Adipocyte (in vitro differentiated cells): ENCODE measurements at places on chromosomes 2 and 18.

DNA sequence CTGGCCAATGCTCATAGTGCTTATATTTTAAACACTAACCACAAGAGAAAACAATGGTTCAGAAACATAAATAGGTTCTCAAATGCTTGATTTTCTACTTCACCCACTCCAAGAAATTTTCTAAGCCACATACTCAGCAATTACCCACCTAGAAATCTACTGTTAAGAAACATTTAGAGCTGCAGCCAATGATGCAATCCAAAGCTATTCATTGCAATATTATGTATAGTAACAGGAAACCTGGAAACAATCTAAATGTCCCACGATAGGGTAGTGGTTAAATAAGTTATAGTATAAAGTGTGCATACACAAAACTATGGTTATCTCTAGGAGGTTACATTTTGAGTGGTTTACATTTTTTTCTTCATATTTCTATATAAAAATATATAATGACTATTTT, 5.7 kb downstream of the FAM237A start:
- peak; percentile 8 for DNase-seq

GRCh38 chr2:233436191-233436581, 81.9 kb downstream of the DGKD start:
- no peak for DNase-seq

DNA sequence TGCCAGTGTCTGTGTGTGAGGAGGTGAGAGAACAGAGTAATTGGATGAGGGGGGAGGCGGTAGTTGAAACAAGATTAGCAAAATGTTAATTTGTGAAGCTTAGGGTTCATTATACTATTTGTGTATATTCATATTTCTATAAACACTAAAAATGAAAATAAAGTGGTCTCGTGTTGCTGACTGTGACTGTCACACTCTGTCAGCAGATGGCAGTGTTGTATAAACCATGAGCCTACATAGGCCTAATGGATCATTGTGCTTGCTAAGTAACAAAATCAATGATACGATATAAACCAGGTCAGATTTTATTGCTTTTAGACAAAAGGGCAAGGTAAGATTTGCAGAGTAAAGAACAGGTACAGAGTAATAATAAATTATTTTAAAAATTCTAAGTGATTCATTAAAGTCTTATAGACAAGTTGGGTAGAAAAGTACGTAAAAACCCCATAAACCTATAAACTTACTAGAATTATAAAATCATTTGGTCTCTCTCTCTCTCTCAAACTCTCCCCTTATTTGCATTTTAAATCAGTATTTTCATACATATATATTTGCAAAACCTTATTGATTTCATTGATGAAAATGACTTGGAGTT, 182.7 kb downstream of the RPIA start:
- DNase-seq: peak; percentile 81

DNA sequence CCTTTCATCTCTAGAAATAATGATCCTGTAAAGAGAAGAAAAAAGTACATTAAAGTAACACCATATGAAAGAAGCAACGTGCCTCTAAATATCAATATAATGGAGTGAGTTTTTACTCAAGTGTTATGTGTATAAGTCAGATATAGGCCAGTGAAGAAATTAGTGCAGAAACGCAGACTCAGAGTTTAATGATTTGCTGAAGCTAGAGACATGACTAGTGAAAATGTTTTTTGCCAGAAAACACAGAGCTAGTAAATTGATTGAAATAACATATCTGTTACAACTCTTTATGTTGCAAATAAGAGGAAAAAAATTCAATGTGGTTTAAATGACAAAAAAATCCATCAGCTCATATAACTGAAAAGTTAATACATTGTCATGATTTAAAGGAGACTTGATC, 217.2 kb upstream of the NXPH2 start:
- DNase-seq: no peak

- peak; percentile 15 for DNase-seq
These were observed 219.6 kb downstream of the ETAA1 start for GRCh38 chr2:67616749-67617148.

DNA sequence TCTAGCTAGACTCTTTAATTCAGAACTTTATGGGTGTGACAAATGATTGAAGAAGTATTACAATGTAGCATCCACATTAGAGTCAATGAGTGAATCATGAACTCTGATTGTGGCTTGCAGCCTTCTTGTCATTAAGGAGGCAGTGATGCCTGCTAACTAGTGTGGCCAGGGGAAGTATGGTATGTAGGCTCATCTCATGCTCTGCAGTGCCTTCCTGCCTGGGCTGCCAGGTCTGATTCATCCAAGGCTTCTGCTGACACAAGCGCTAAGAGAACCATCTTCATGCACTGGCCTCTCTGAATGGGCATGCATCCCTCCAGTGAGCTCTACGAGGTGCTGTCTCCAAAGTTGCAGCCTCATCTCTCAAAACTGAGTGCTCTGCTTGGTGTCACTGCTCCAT, 144.3 kb downstream of the MTCL1 start:
- no peak for DNase-seq

- DNase-seq: no peak
These were observed 120.1 kb downstream of the USP34 start for GRCh38 chr2:61350777-61351176.
